ENCODE measurements at places on chromosomes 13 and 19.

DNA sequence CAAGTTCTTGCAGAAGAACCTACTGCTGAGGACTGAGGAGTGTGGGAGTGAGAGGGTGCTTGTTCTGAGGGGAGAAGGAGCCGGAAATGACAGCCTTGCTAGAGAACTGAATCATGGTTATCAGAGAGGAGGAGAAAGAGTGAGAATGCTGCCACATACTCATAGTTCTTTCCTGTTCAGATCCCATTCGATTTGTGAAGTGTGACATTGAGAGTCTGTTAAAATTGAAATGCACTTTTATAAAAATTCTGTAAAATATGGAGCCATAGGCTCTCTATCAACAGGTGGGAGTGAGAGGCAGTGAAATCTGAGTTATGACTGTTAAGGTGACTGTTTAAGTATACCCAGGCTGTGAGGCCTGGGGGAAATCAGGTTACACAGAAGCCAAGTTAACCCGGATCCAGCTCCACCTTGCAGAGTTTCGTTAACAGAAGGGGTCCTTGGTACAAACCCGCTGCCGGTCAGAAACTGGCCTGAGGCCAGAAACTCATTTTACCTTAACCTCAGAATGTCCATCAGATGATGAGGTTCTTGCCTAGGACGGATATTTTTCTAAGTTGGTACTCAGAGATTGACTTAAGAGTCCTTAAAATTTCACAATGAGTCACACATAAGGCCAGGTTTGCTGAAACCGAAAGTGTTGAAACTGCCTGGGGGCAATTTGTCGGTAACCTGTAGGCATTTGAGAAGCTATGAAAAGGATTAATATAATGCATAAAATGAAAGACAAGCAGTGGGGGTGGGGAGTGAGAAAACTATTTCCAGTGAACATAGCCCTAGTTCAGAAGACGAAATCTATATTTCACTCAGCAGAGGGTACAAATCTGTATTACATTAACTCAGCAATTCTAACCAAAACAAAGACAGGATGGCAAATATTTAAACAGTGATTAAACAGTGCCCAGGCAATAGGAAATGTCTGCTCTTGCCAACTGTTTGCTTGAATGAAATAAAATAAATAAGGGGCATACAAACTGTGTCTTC, 350.5 kb downstream of the KCNRG start:
- no peak for DNase-seq

GRCh38 chr19:55146078-55146704, 2.8 kb downstream of the TNNT1 start:
- no peak for DNase-seq

GRCh38 chr19:18932216-18932841, 8.7 kb downstream of the HOMER3 start:
- DNase-seq, result peak; percentile 77

DNA sequence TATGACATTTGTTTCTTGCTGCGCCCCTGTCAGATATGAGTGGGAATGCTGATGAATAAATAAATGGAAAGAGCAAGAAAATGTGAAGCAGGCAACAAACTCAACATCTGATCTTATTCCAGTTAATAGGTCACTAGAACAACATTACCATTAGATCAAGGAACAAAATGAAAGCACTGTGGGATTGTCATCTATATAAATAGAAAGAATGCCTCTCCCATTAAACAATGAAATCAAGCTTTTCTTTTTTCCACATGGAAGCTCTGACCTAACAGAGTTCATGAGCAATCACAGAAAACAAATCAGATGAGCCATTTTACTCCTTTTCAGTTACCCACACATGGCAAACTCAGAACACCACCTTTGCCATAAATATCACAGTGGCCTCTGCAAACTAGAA, 354.8 kb downstream of the SUCLA2 start:
- DNase-seq, result no peak

DNA sequence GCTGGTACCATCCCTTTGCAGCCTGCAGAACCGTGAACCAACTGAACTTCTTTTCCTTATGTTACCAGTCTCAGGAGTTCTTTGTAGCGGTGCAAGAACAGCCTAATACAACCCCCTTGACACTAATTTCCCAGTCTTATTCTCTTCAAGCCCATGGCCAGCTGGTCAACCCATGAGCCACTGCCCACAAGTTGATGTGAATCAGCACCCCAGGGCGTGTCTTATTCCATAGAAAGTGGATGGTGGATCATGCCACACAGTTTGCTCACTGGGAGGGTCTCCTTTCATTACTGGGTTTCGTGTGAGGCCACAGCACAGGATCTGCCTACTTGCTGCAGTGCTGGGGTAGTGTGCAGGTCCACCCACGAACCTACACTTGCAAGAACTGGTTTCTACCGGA, 27.0 kb downstream of the TEX29 start:
- no peak for DNase-seq

- DNase-seq, result no peak
These were observed 41.9 kb downstream of the ADPRHL1 start for GRCh38 chr13:113411216-113412023.

DNA sequence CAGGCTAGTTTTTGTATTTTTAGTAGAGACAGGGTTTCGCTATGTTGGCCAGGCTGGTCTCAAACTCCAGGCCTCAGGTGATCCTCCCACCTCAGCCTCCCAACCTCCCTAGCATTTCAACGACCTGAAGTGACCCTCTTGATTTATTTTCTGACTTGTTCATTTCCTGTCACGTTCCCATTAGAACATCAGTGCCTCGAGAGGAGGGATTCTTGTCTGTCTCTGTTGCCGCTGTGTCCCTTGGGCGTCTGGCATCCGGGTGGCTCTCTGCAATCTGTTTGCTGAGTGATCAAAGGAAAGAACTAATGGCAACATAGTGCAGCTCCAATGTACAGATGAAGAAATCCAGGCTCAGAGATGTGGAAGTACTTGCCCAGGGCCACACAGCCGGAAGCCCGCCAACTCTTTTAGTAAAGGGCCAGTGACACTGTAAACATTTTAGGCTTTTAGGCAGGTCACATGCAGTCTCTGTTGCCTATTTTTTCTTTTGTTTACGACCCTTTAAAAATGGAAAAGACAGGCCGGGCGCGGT, 47.5 kb downstream of the NFIC start:
- DNase-seq, result no peak

DNA sequence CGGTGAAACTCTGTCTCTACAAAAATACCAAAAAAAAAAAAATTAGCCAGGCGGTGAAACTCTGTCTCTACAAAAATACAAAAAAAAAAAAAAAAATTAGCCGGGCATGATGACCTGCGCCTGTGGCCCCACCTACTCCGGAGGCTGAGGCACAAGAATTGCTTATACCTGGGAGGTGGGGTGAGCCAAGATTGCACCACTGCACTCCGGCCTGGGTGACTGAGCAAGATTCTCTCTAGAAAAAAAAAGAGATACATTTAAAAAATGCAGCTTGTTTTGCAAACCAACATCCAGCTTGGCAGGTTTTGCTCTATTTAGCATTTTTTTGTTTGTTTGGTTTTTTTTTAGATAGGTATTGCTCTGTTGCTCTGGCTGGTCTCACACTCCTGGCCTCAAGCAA, 6.7 kb upstream of the PGPEP1 start:
- DNase-seq, result no peak

DNA sequence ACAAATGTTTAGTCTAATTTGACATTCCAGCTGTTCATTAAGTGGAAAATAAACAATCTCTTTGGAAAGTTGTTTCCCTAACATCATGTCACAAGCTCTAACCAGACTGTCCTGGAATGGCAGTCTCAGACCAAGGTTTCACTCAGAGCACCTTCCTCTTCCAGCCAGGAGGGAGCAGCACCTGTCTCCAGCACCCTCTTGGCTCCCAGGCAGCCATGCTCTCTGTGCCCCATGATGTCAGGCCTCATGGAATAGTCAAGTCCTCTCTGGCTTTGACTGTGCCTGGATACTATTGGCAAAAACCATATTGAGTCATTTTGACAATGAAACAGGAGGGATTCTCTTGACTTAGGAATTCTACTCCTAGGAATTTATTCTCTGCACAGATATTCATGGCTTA, 171.4 kb downstream of the OXGR1 start:
- no peak for DNase-seq

DNA sequence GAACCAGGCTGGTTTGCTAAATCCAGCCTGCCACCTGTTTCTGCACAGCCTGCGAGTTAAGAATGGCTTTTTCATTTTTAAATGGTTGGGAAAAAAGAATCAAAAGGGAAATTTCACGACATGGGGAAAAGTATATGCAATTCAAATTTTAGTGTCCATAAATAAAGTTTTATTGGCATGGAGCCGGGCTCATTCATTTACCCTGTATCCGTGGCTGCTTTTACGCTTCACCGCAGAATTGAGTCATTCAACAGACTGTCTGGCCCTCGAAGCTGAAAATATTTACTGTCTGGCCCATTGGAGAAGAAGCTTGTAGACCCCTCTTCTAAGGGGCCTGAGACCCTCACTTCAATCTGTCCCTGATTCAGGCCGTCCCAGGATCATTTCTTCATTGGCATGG, 26.1 kb downstream of the IER2 start:
- DNase-seq, result no peak

DNA sequence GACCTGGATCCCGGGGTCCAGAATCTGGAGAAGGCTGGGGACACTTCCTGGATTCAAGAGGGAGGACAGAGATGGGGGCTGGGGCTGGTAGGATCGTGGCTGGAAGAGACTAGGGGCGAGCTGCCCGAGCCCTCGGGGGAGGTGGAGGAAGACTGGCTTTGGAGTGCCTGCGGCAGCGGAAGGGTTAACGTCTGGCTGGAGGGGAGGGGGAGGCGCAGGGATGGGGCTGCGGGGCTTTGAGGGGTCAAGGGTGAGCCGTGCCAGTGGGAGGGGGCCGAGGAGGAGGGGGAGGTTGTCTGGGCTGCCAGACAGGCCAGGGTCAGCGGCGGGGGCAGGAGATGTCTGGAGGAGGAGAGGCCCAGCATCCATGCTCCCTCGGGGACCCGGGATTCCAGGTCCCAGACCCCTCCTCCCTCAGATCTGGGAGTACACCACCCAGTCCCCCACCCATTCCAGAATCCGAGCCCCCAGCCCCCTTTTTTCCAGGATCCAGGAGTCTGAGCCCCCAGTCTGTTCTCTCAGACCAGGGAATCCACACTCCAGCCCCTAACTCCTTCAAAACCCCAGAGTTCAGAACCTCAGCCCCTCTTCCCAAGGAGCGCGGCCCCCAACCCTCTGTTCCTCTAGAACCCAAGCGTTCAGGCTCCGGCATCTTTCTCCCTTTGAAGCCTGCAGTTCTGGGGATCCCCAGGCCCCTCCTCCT, 3.2 kb upstream of the SPACA6 start:
- peak; percentile 78 for DNase-seq

GRCh38 chr13:81018936-81019335, 678.0 kb upstream of the SPRY2 start:
- DNase-seq, result no peak

DNA sequence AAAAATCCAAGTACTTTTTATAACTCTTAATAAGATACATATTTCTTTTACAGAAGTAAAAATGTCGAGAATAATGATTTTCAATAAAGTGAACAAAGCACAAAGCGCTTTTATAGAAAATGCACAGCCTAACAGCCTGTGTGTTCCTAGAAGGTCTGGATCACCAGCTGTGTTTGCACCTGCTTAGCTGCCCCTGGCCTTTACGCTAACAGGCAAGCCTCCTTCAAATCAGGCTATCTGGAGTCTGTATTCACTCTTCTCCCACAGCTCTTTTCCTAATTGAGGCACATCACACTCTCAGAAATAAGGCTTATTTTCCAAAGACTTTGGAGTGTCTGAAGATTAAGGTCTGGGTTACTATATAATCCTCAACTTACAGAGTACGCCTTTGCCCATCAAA, 183.1 kb downstream of the LHFPL6 start:
- no peak for DNase-seq

- no peak for DNase-seq
These were observed 6.8 kb upstream of the GRIN3B start for GRCh38 chr19:993361-993830.

GRCh38 chr19:821231-821824, 427 bp downstream of the PLPPR3 start:
- DNase-seq, result no peak

GRCh38 chr13:25915840-25916518, 135.8 kb downstream of the SHISA2 start:
- no peak for DNase-seq

DNA sequence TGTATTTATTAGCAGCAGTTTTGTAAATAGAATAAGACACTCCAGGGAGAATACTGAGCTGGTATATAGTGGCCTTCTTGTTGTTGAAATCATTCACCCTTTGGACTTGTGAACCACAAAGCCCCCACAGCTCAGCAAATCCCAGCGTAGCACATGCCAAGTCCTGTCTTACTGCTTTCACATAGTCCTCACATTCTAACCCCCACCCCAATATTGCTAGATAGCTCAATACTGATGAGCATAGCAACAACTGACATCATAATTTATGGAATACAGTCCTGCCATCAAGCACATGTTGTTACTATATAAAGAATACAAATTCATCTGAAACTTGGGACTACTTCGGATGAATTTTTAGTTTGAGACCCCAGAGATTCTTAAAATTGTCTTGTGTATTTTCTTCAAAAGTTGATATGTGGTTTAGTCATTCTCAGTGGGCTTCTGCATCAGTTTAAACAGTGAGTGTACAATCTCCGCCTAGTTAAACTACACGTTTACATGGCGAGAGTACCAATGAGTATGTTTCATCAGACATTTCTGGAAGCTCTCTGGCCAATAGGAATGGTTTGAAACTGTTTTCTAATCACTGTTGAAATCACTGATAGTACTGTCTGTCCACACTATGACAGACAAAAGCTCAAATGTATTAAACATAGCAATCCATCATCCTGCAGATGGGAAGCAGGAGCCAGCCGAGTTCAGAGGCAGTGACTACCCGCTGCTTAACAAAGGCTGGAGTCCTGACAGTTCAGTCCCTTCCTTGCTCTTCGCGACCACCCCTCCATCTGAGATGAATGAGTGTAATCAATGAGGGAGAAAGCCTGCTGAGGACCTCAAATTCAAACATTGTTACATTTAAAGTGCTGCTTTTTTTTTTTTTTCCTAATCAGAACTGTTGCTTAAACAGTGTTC, 15.2 kb downstream of the DACH1 start:
- DNase-seq, result peak; percentile 66

DNA sequence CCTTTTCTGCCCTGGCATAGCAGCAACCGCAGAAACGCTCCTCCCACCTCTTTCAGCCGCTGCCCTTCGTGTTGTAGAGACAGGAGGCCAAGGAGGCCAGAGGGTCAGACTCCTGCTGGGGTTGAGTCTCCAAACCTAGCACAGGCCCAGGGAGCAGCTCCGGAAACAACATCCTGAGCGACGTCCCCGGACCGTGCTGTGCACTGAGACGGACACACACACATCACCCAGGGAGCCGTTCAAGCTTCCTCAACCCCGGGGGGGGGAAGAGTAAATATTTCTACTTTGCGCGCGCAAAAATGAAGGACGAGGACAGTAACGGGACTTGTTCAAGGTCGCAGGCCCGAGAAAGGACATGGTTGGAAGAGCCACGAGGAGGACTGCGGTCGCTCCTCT, 657 bp downstream of the ZNF550 start:
- DNase-seq, result peak; percentile 59

DNA sequence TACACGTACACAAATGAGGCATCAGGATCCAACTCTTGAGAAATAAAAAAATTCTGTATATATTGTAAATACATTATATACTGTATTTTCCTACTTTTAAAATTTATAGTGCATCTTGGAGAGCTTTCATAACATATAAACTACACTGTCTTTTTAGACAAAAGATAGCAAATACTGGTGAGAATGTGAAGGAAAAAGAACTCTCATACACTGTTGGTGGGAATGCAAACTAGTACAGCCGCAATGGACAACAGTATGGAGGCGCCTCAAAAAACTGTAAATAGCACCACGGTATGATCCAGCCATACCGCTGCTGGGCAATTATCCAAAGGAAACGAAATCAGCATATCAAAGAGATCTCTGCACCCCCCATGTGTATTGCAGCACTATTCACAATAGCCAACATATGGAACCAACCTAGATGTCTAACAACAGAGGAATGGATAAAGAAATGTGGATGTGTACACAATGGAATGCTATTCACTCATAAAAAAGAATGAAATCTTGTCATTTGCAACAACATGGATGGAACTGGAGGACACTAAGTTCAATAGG, 292.4 kb downstream of the EFNB2 start:
- DNase-seq, result no peak

All from retina (tissue), 1 donor.